ENCODE measurements at places on chromosomes 4 and X.

GRCh38 chrX:15207994-15208393, 61.9 kb downstream of the ASB9 start:
- no peak for DNase-seq

DNA sequence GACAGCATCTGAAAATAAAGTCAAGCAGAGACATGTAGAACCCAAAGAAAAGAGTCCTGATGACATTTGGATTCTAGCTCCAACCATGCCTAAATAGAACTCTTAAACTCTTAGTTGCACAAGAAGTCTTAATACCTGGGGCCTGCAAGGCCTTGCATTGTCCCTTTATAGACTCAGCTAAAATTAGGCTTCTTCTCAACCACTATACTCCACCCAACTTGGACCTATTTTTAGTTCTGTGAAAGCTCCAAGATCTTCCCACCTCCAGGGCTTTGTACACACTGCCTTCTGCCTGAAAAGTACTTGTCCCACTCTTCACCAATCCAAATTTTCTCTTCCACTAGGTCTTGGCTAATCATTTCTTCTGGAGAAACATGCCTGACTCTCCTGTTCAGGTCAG, 36.5 kb downstream of the PLK4 start:
- no peak for DNase-seq

- DNase-seq = no peak
Observed at GRCh38 chr4:99633772-99634171, 23.9 kb downstream of the C4orf54 start.

DNA sequence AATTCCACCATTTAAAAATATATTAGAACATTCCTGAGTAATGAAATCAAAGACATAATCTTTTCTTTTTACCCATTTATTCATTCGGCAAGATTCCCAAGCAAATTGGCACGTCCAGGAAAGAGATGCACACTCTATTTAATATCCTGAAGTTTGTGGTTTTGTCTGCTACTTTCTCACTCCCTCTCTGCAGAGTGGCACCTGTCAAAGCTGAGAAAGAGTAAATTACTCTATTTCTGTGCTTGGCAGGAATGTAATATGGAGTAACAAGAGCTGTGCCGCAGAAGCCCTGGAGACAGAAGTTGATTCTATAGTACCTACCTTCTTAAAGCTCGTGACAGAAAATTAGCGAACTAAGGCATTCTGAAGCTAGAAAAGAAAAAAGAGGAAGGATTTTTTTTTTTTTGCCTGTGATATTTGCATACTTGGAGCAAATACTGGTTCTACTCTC, 5.5 kb downstream of the GSTCD start:
- DNase-seq = no peak

- DNase-seq = no peak
Observed at GRCh38 chr4:126241634-126242033, 926.9 kb downstream of the FAT4 start.

DNA sequence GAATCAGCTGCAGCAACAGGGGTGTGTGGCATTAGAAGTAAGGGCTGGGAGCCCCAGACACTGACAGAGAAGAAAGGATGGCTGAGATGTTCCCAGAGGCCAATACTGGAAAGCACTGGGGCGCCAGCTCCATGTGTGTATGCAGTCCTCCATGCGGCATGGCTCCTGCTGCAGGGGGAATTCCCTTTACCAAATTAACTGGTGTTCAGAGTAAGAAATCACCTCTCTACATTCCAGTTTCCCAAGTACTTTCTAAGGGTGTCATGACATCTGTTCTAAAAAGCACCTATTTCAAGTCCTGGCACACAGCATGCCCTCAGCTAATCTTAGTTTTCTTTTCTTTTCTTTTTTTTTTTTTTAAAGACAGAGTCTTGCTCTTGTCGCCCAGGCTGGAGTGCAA, 98.0 kb downstream of the MAML3 start:
- DNase-seq = no peak

DNA sequence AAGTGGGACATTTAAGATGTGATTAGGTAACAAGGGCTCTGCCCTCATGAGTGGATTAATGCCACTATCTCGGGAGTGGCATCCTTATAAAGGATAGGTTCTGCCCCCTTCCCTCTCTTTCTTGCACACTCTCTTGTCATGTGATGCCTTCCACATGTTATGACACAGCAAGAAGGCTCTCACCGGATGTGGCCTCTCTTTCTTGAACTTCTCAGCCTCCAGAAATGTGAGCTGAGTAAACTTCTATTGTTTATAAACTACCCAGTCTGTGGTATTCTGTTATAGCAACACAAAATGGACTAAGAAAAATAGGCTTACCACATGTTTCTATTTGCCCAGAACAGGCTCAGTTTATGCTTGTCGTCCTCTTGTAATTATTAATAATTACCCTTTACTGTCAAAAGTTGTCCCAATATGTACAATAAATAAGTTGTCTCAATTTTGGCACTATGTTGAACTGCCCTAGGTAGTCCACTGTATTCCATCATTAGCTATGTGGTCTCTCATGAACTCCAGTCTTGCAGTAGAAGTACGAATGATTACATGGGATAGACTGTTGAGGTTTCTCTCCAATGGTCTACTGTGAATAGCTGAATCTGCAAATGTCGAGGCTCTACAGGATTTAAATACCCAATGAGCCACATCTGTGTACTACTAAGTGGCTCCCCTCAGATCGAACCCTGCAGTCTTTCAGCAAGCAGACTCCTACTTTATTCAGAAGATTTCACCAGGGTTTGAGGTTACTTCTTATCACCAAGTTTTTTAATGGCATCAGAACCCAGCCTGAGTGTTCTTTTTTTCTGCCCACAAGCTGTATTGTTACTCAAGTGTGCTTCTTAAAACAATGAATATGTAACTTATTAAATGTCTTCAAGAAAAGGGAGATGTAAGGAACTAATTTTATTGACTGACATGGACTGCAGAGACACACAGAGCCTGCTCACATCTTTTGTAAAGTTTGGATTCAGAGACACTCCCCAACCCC, 102.0 kb upstream of the LEF1 start:
- peak; percentile 17 for DNase-seq

DNA sequence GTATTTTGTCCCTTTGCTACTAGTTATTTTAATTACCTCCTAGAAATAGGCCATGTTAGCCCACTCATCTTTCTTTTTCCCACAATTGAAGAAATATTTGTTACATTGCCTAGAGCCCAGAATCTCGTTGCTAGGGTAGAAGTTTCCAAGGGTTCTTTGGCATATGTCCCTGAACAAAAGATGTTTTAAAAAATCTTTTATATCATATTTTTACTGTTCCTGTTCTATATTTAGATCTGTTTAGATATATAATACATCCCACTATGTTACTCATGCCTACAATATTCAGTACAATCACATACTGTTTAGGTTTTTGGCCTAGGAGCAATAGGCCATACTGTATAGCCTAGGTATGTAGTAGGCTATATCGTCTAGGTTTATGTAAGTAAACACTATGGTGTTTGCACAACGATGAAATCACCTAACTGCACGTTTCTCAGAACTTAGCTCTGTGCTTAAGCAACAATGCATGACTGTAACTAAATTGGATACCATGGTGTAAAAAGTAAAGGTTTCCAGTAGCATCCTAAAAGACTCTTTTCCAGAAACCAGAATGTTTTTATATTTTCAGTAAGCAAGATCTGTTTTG, 236.0 kb upstream of the SLIT2 start:
- DNase-seq = no peak

- no peak for DNase-seq
Observed at GRCh38 chr4:112823156-112823555, 186.2 kb downstream of the LARP7 start.

- peak; percentile 13 for DNase-seq
Observed at GRCh38 chr4:140893939-140894338, 137.8 kb upstream of the TBC1D9 start.

DNA sequence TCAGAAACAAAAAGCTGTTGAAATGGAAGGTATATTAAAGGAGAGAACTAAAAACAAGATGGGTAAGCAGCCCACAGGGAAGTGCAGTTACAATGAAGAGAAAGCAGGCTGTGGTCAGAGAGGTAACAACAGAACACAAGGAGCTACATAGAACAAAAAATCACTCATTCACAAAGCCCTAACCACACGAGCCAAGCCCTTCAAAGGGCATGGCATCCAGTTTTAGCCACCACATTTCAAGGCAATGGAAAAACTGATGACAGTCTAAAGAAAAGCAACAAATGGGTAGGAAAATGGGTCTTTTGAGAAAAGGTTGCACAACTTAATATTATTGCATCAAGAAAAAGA, 37.5 kb downstream of the KDR start:
- no peak for DNase-seq

DNA sequence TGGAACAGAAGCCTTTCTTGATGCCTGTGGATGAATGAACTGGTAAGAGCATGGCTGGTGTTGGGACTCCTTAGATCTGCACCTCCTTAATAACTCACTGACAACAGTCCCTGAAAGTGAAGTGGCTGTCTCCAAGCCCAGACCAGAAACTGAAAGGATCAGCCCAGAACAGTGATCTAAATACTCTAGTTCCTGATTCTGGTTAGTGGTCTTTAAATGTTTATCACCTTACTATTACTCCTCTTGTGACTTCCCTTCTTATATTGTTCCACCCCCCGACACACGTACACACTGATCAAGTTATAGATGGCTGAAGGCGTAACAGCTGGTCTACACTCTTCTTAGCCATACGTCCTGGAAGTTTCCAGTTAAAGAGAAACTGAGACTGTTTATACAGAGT, 33.8 kb upstream of the ARMCX2 start:
- no peak for DNase-seq

DNA sequence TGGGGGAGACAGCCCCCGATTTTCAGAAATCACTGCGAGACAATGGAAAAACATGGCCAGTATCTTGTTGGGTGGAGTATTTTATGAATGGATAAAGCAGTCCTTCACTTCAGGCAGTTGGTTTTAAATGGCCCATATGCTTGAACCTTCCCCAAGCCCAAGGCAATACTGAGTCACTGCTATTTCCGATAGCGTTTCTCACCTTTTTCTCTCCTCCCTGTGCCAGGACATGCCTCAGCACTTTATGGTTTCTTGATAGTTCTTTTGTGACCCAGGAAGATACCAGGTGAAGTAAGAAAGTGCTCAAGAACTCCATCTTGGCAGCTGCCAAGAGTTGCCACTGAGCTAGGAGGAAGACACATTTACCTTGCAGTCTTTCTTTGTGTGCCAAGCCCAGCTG, 26.8 kb upstream of the ESX1 start:
- DNase-seq = no peak

DNA sequence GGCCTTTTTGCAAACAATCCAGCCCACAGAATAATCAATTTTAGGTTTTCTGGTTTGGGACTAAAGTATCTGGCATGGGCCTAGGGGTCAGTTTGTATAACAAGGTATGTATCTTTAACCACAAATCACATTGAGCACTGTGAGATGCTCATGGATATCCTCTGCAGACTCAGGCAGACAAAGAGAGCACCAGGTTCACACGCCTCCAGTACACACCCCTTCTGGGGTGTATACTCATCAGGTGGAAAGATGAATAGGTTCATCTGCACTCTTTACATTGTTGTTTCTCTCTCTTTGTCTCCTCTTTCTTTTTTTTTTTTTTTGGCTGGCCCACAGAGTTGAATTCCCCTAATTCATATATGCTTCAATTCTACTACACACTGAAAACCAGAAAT, 21.1 kb downstream of the TEC start:
- no peak for DNase-seq

DNA sequence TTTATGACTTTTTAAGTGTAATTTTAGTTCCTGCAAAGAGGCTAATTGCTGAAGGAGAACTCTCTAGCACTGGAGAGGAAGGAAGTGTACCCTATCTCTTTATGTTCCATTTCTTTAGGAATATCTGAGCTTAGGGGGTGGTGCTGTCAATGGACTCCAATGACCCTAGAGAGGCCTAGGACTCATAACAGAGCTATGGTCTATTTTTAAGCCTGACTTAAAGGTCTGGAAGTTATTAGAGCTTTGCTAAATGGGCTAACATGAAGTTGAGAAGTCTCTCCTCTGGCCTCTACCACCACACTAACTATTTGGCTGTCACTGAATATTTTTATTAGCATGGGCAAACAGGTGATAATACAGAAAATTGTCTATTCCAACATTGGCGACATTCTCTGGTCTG, 152.2 kb downstream of the SPATA18 start:
- no peak for DNase-seq

DNA sequence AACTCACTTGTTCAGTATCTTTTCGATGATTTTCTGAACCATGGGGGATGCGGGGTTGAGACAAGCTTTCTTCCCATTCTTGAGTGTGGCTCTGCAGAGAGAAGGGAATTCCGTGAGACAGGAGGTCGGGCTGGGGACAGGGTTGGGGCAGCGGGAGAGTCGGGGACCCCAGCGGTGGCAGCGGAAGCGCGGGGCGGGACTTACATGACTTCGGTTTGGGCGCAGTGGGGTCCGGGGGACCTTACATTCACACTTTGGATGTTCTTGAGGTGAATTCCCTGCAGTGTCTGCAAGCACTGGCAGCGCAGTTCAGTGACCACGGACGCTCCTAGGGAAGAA, 434 bp downstream of the CXCL3 start:
- no peak for DNase-seq

DNA sequence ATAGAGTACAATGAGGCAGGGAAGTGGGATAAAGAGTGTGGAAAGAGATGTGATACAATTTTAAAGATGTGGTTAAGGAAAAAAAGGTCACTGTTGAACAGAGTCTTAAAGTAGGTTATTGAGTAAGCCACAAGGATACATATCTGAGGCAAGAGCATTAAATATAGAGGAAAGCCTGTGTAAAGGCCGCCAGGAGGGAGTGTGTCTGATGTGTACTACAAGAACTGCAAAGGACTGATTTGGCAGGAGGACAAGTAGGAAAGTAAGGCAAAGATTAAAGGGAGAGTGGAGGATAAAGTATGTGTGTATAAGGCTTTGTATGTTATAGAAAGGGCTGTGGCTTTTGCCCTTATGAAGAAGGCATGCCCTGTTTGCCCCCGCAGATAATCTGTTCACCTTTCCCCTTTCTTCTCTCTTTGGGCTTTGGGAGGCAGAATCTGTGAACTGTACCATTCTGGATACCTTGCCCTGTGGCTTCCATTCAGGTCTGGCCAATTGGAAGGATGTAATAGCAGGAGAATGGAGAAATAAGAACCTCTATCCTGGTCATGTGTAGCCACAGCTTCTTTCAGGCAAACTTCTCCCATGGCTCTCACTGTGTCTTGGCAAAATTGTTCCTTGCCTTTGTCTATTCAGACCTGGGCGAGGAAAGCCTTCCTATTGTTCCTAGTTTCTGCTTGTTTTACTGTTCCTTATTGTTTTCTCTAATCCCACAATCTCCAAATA, 68.9 kb upstream of the FAM47B start:
- DNase-seq = no peak
